ENCODE measurements at places on chromosomes 2 and 18. TPM values are rescaled to one million over a fixed set of nuclear protein-coding genes. Genes with fewer than 3 reads are reported as not detected.

DNA sequence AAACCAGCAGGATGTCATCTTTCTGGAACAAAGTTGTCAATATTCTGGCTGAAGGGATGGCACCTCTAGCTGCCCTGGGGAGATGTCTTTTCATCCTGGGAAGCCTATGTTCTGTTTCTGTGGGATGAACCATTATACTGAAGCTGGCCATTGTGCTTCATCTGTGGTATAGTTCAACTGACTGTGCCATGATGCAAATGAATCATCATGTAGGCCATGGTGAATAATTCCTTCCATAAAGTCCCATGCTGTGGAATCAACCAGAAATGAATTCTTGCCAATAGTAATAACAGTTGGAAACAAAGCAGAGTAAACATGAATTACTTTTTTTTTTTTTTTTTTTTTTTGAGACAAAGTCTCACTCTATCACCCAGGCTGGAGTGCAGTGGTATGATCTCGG is 64.1 kb upstream of the CNGA3 start:
- no peak for DNase-seq

GRCh38 chr18:8469544-8470130 is 139.6 kb upstream of the RAB12 start:
- DNase-seq: no peak

DNA sequence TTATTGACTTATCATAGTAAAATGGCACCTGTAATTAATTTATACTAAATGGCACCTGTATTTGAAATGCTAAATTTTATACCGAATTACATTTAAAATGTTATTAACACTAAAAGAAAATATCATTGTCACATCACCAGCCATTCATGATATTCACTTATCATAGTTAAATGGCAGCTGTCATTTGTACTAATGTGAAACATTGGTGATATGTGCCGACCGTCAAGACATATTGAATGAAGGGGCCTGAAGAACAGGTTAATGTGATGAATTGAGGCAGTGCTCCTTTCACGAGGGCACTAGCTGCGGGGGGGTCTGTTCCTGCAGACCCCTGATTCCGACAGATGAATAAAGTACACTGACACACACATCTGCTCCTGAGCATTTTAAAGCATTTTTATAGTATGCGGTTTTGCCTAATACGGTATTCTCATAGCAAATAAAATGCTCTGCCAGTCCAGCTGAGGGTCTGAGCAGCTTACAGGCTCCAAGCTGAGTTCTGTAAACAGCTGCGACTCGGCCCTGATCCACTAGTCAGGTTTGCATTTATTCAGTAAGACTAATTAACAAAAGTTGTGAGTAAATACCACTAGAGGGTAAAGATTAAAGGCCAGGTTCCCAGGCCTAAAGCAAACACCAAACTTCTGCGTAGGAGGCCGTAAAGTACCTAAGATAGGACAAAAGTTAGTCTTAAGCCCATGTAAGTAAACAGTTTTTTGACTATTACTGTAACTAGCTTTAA is 593.4 kb upstream of the NETO1 start:
- DNase-seq: no peak

- DNase-seq: no peak
Observed at GRCh38 chr2:85628658-85629057, 12.7 kb downstream of the USP39 start.

- DNase-seq: no peak
Observed at GRCh38 chr18:32343634-32344033, 127.0 kb downstream of the GAREM1 start.

GRCh38 chr2:128642821-128643220 is 324.2 kb upstream of the HS6ST1 start:
- no peak for DNase-seq

DNA sequence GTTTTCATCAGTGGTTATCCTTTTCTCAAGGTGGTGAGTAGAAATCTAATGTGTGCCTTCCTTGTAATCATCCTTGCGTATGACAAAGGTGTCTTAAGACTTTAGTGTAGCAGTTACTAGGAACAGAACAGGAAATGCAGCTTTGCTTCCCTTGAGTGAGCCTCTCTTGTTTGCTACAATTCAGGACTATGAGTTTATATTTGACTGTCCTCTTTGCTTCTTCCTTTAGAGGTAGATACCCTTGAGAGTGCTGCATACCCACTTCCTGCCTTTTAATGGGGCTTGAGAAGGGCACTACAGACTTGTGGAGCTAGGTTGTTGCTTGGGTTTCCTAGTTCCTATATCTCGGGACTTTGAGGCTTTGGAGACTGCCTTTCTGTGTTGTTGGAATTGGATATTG is 3.8 kb downstream of the KCNJ13 start:
- DNase-seq: no peak

- DNase-seq: no peak
Observed at GRCh38 chr2:197216361-197216979, 94.1 kb downstream of the ANKRD44 start.

DNA sequence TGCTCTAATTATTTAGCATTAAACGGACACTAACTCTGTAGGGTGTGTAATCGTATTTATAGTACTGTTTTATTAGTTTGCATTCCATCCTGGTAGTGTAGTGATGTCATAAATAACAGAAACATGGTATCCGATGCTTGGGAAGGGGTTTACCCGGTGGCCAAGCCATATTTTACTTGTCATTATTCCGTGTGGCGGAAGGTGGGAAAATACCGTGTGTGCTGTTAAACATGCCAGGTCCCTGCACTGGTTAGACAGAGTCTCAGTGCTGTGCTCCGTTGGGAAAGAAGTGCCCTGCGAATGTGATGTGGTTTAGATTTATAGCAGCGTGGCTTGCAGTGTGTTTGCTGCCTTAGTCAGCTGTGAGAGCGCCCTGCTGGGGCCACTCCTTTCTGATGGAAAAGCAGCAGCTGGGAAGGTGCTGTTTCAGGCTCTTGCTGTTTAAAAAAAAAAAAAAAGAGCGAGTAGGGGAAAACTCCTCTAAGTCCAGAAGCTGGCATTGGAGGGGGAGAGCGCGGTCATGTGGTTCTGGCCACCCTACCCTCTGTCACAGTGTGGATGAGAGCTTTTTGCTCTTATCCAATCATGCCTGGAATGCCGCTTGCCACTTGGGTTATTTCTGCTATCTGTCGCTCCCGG is 211.0 kb downstream of the NEDD4L start:
- DNase-seq: no peak

- peak; percentile 60 for DNase-seq
Observed at GRCh38 chr2:237968048-237968862, 1.4 kb downstream of the UBE2F start.

DNA sequence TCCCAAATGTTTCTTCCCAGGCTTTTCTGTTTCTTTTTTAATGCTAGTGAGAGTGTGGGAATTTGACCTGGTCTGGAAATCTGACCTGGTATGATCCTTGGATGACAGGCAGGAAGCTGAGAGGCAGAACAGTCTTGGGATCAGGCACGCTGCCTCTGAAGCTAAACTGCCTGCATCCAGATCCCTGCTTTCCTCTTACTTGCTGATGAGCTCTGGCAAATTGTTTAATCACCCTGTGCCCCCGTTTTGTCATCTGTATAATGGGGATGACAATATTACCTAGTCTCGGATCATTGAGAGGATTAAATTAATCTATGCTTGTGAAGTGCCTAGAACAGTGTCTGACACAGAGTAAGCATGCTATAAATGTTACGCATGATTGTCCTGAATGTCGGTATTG is 3.3 kb downstream of the KLHL23 start:
- no peak for DNase-seq

GRCh38 chr2:118731413-118731812 is 116.0 kb downstream of the EN1 start:
- DNase-seq: no peak

DNA sequence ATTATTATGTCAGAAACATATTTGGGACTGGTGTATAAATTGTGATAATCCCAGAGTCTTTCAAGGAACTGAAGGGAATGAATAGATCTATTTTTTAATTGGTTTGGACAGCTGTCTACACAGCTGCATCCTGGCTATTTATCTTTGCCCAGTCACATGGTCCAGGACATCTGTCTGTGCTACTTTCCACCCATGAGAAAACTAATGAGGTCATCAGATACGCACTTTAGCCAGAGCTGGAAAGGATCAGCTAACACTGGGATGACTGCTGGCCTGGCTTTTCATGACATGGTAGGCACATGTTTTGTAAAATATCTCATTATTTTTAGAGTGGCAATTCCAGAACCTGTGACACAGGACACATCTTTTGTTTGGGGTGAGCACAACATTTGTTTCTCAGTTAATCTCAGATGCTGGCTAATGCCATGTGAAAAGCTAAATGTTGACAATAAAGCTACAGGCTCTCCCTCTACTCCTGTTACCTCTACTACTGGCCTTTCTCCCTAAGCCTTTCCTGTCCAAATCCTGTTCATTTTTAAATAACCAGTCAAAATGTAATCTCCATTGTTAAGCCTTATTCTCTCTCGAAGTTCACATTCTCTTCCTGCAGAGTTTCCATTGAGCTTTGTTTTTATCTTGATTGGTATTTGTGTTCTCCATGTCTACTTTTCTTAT is 500.7 kb downstream of the RIT2 start:
- DNase-seq: no peak

- no peak for DNase-seq
Observed at GRCh38 chr18:3597409-3598357, 147.7 kb downstream of the TGIF1 start.

Gene NGEF
- total RNA-seq: 25.6 TPM
